Inflammatory macrophage treated with lipopolysaccharide for 1 hour (primary cell): ENCODE measurements at places on chromosomes 1 and 21.

GRCh38 chr1:161020509-161021164, at the start of gene F11R:
F11R (minus strand) TSS chr1:161021152; CDS start chr1:161021073, 79 bp downstream.
- peak; percentile 54 for DNase-seq

GRCh38 chr1:100009458-100009857, 39.7 kb downstream of the SLC35A3 start:
- DNase-seq = no peak

DNA sequence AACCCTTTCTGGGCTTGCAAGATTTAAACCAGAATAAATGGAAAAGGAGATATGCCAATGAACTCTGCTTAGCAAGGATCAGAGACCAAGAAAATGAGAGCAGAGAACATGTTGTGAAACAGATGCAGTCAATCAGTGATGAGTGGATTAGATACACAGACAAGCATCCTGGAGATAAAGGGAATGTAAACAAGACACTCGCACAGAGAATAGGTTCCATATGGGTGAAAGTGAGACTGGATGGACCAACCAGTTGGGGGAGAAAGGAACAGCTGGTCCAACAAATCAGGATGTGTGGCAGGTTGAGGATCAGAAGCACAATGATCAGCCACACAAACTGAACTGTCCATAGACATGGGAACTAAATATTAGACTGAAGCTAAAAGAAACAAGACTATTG, 338.2 kb downstream of the ASTN1 start:
- DNase-seq = no peak

GRCh38 chr1:20187103-20187812, 940 bp upstream of the PLA2G2C start:
- no peak for DNase-seq

DNA sequence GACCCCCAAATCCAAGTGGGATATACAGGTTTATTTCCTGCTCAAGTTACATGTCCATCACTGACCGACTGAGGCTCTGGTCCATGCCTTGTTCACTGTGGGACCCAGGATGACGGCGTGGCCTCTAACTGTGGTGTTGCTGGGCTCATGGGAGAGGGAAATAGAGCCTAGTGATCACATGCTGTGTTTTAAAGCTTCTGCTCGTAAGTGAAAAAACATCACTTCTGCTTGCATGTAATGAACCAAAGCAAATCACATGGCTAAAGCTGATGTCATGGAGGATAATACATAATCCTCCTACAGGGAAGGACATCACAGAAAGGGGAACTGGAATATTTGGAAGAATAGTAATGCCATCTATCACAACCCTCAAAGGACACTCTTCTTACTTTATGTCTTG, 107.6 kb downstream of the FASLG start:
- peak; percentile 94 for DNase-seq

DNA sequence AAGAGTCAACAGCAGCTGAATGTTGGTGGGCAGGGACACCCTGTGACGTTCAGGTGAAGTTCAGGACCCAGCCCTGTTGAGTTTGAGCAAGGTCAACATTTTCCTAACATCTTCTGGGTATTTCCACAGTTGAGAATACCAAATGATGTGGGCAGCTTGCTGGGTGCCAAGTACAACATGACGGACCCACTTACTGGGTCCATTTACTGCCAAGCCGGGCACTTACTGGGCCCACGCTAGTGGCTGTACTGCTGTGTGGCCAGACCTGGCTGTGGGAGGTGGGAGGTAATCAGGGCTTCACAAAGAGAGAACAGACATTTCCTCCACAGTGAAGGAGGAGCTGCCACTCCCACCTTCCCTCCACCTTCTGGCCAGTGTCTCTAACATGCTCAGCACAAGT, 99.2 kb downstream of the PSMG1 start:
- DNase-seq = no peak

DNA sequence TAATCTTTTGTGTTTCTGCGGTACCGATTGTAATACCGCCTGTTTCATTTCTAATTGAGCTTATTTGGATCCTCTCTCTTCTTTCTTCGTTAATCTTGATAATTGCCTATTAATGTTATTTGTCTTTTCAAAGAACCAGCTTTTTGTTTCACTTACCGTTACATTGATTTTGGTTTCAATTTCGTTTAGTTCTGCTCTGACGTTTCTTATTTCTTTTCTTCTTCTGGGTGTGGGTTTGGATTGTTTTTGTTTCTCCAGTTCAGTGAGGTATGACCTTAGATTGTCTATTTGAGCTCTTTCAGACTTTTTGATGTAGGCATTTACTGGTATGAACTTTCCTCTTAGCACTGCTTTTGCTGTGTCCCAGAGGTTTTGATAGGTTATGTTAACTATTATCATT, 9.4 kb downstream of the OR2M2 start:
- no peak for DNase-seq

DNA sequence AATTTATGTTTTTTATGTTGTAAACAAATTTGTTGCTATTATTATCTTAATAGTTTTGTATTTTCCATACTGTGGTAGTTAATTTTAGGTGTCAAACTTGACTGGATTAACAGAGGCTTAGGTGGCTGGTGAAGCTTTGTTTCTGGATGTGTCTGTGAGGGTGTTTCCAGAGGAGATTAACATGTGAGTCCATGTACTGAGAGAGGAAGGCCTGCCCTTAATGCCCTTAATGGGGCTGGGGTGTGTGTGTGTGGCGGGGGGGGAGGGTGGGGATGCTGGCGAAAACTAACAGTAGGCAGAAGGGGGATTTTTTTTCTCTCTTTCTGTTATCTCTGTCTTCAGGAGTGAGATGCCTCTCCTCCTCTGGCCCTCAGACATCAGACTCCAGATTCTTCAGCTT, 1.9 kb downstream of the OR14A16 start:
- DNase-seq = no peak

DNA sequence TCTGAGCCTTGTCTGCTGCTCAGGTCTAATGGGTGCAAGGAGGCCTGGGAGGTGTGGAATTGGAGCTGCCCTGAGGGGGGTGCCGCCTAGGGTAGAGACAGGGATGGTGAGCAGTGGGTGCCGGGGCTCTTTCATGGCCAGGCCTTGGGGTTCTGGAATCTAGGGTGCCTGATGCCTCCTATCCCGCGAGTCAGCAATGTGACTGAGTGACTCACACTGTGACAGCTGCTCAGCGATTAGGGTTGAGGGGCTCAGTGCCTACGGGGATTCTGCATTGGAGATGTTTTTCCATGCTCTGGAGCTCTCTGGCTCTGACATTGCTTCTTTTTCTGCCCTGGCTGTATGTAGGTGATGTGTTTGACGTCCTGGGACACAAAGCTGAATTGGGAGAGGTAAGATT, 16.8 kb downstream of the ATP8B2 start:
- DNase-seq = no peak
